ENCODE measurements at places on chromosomes 2 and 18.

DNA sequence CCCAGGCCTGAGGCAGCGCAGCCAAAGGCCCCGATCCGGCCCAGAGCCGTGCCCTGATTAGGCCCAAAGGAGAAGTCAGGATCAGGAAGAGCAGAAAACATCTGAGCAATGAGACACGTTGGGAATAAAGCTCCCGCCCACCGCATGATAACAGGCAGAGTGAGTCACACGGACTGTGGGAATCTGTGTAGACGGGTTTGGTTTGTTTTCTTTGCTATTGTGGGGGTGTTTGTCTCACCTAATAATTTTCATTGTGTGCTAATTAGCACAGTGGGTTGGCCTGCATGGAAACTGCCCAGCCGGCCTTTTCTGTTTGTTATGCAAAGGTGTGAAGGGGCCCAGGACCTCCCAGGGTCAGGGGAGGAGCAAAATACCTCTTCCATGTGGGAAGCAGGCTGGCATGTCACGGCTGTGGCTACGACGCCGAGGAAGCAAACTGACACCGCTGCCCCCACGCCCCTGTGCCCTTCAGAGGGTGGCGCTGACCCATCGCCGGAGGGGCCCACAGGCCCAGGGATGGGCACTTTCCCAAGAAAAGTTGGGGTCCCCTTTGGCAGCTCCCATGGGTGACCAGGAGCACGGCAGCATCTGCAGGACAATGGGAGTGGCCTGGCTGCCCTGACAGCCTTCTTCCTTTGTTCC lies 68.4 kb upstream of the CTDP1 start:
- no peak for DNase-seq

- no peak for DNase-seq
These were observed 122.3 kb upstream of the ITGA6 start for GRCh38 chr2:172305066-172305465.

GRCh38 chr2:45918463-45919159 lies 267.1 kb downstream of the PRKCE start:
- DNase-seq, result peak; percentile 61

DNA sequence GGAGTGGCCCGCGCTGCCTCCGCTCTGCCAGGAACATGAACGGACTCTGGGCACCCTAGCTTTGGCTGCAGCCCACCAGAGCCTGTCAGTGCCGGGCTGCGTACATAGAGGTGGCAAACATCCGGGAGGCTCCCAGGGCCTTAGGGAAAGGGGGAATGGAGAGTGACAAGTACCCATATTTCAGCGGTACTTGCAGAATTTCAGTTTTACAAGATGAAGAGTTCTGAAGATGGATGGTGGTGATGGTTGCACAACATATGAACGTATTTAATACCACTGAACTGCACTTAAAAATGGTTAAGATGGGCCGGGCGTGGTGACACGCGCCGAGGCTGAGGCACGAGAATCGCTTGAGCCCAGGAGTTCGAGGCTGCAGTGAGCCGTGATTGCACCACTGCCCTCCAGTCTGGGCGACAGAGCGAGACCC lies 873 bp downstream of the MTHFD2 start:
- no peak for DNase-seq

GRCh38 chr2:64750001-64750816 lies 96.5 kb upstream of the SERTAD2 start:
- peak; percentile 44 for DNase-seq

DNA sequence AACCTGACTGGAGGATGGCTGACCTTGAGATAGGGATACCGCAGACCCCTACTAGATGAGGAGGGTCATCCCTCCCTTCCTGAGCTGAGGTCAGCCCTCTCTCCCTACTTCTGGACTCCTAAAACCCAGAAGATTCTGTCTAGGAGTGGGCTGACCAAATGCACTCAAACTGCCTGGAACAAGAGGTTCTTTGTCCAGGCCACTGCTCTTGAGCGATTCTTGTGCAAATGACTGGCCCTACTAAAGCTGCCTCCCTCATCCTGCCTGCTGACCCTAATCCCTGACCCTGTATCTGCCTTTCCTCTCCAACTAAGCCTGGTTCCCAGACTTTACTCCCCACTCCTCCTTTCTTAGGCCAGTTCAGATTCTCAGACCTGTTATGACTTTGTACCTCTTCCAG lies 56.2 kb downstream of the EFR3B start:
- no peak for DNase-seq

- peak; percentile 3 for DNase-seq
These were observed 120.4 kb downstream of the SLC5A7 start for GRCh38 chr2:108106731-108107130.

DNA sequence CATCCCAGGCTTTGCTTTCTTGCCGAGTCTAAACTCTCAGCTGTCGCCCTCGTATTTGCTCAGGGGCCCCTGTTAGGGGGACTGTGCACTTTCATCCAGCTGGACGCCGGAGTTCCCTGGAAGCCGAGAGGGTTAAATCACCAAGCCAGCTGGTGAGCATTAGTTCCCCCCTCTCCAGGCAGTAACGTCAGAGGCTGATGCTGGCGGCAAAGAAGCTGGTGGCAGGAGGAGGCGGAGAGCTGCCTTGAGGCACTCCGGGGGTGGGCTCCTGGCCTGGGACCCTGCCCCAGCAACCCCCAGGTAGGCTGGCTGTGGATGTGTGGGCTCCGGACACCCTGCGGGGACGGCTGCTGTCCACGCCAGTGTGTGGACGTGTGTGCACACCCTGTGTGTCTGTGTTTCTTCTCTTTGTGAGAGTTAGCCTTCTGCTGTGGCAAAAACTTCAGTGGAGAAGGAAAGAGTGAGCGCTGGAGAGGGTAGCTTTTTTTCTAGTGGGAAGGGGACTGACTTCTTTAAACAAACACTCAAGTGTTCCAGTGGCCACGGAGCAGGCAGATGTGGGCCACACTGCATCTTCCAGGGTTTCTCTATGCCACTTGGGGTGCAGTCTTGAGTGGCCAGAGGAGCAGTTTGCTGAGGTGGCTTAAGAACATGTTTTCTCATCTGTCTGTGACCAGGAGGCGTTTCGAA lies 84.7 kb downstream of the GLI2 start:
- DNase-seq, result peak; percentile 9
